ENCODE measurements at places on chromosomes 6 and 20. TPM values are rescaled to one million over a fixed set of nuclear protein-coding genes. Genes with fewer than 3 reads are reported as not detected.
A peak's percentile ranks its signal among the peaks of the same experiment; 100 is the strongest.

GRCh38 chr20:37871751-37872150 lies 31.2 kb upstream of the VSTM2L start:
- no peak for DNase-seq

SRF gene
- 26.7 TPM for polyA plus RNA-seq

DNA sequence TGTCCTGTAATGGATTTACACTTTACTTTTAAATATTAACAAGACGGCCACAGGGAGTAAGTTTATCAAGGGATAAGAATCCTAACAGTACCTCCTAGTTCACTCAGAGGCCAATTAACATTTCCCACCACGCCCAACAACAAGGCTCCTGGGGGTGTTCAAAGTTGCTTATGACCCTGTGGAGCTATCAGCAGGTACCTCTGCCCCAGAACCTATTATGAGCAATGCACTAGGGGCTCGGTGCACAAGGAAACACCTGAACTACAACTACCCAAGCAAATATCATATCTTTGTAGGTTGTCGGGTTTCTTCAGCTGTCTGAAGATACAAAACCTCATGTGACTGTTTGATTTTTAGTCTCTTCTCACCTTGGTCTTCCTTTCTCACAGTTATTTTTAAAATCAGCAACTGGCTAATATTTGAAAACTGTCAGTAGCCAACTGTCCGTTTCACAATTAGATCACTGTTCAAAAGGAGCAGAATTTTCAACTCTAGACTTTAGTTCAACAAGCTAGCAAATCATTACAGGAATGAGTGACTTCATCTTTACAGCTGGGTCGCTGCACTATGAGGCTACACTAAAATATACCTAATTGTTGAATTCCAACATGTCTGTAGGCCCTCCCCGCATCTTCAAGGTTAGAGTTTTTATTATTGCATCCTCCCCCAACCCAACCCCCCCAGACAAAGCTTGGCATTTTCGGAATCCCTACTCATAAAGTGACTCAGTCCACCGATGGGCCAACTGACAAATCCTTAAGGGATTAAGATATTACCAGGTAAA lies 38.1 kb downstream of the B4GALT5 start:
- DNase-seq = no peak

PKIB gene
- 1.6 TPM for polyA plus RNA-seq

GRCh38 chr6:37340639-37340943 lies 13.2 kb upstream of the RNF8 start:
- DNase-seq = no peak

DNA sequence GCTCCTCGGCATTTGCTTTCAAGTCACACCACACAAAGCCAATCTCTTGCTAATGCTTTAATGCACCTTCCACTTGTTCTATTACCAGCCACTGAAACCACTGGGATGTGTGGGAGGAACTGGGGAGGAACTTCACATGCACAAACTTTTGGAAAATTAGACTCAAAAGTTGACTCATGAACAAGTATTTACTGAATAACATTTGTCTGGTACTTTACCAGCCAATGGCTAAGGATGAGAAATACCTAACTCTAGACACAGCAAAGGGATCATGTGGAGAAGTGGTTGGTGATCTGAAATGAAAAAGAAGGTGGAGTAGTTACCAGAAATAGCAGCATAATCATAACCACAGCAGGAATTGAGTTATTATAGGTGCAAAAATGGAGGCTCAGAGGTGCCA lies 554.0 kb upstream of the NOX3 start:
- no peak for DNase-seq

GRCh38 chr6:20509212-20509611 lies 25.0 kb upstream of the CDKAL1 start:
- DNase-seq = peak; percentile 45

PSORS1C2 gene
- polyA plus RNA-seq = not detected

DNA sequence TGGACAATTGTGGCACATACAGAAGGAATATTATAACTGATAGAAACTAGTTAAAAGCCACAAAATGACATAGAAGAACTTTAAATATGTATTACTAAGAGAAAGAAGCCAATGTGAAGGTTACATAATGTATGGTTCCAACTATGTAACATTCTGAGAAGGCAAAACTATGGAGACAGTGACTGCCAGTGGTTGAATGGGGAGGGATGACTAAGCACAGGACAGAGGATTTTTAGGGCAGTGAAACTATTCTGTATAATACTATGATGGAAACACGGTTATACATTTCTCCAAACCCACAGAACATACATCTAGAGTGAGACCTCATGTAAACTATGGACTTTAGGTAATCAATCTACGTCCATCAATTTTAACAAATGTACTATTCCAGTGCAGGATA lies 22.4 kb downstream of the SYNCRIP start:
- no peak for DNase-seq

- no peak for DNase-seq
These were observed 377.0 kb downstream of the BMP2 start for GRCh38 chr20:7144464-7144863.

GRCh38 chr6:118187568-118188164 lies 280.6 kb downstream of the SLC35F1 start:
- DNase-seq = no peak

DNA sequence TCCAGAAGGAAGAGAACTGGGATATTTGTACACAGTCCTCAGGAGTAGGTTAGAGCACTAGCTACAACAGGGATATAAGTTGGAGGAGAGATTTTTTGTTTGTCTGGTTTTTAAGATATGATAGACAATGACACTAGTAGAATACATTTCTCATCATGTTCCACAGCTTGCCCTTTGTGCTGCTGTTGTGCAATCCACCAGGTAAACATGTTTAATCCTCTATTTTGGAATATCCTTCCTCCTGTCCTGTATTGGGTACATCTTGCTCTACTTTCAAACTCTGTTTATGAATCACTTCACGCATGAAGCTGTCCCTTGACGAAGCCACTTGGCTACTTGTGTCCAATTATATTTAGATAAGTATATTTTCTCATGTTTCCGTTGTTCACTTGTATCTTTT lies 153.6 kb upstream of the TENT5A start:
- DNase-seq = no peak

- no peak for DNase-seq
These were observed 4.7 kb downstream of the CCN5 start for GRCh38 chr20:44719841-44720240.

DNA sequence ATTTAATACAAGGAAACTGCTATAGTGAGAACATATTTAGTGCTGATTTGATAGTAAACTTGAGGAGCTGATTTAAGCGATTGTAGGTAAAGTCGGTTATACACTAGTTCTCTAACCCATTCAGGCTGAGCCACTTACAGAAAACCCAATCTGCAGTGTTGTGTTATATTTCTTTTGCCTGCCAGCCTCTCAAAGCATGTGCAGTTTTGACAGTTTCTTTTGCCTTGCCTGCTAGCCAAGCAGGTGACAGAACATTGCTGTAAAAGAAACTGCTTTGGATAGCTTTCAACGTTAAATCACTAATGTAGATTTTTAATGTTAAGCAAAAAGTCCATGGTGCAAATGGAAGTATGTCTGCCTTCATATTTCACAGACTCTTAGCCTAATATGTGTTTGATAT lies 982.9 kb downstream of the EYS start:
- no peak for DNase-seq

DNA sequence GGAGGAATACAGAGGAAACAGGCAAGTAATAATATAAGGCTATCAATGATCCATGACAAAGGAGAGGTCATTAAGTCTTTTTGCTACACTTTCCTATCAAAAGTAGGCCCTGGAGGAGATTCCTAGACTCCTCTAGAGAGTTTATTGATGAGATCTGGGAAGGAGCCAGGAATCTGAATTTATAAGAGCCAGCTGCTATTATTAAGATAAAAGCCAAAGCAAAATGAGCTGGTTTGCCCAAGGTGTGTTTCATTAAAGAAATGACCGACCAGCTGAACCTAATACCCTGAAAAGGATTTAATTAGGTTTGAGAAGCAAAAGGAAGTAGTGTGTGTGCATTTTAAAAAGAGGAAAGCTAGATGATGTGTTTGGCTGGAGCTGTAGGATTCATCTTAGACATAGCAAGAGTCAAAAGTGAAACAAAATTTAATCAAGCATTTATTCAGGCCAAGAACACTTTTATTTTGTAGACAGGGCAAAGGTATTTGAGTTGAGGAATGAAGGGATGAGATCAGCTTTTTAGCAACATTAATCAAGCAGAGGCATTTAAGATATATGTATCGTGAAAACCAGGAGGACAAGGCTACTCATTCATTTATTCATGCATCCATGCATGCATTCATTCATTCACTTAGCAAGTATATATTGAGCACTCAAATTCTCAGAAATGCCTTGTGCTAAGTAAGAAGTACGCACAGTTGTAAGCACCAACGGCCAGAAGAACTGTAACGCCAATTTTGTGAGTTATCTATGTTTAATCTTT lies 43.5 kb upstream of the SCAF8 start:
- no peak for DNase-seq

- no peak for DNase-seq
These were observed 213.9 kb upstream of the SSTR4 start for GRCh38 chr20:22821081-22821727.

- no peak for DNase-seq
These were observed 47.8 kb upstream of the MAP7 start for GRCh38 chr6:136598048-136598447.

GRCh38 chr20:24002896-24003295 lies 14.3 kb upstream of the GGTLC1 start:
- DNase-seq = no peak

All from left renal cortex interstitium (tissue), 4 donors.